ENCODE measurements at places on chromosomes 16 and 17. TPM values are rescaled to one million over a fixed set of nuclear protein-coding genes. Genes with fewer than 3 reads are reported as not detected.

DNA sequence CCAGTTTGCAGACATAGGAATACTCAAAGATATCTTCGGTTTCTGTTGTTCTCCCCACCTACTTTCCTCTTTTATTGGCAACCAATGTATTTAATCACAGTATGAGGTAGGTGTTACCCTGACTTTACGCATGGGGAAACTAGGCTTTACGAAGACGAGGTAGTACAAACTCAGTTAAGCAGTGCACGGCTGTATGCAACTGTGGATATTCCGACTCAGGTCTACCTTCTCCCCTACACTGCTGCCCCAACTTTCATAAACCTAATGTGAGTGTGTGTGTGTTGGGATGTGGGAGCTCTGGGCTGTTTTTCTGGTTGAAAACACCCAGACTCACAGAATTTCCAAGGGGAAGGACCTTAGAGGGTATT lies 1.2 kb upstream of the GPT2 start:
- no peak for DNase-seq

- no peak for DNase-seq
These were observed 10.8 kb upstream of the RASD1 start for GRCh38 chr17:17506893-17507464.

GRCh38 chr16:19116711-19117449 lies 3.1 kb downstream of the ITPRIPL2 start:
- DNase-seq, result peak; percentile 19

- DNase-seq, result no peak
These were observed 11.8 kb upstream of the PECAM1 start for GRCh38 chr17:64402469-64402868.

GRCh38 chr17:82802075-82802780 lies 37.6 kb downstream of the ZNF750 start:
- no peak for DNase-seq

DNA sequence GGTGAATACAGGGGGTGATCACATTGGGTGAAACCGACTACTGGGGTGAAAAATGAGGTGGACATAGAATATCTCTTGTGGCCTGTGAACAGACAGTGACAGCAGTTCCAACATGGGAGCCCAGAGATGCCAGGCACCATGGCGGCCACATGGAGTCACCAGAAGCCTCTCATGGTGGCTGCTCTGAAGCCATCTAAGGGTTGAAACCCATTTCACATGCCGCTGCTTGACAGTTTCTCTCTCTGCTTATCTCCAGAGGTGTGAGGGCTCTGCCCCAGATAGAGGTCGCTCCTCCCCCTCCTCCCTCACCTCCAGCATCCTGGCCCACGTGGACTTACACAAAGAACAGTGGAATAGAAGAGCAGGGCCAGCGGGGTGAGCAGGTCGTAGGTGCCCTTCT lies 37.9 kb upstream of the PIK3R6 start:
- DNase-seq, result no peak

DNA sequence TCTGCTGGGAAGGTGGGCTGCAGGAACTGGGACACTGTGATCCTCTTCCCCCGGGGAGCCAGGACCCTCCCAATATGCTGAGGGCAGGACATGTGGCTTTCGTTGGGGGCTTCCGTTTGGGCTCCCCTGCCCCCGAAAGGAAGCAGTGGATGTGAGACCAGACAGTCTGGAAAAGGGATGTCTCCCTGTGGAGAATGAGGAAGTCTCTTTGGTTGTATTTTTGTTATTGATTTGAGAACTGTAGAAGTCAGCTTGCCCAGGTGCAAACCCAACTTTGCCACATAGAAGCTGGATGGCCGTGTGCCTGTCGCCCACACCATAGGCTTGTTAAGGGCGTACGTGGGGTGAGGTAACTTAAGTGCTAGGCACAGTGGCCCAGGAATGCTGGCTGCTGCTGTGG lies 18.8 kb downstream of the LLGL2 start:
- no peak for DNase-seq

- no peak for DNase-seq
These were observed 12.5 kb upstream of the C16orf95 start for GRCh38 chr16:87329436-87330256.

DNA sequence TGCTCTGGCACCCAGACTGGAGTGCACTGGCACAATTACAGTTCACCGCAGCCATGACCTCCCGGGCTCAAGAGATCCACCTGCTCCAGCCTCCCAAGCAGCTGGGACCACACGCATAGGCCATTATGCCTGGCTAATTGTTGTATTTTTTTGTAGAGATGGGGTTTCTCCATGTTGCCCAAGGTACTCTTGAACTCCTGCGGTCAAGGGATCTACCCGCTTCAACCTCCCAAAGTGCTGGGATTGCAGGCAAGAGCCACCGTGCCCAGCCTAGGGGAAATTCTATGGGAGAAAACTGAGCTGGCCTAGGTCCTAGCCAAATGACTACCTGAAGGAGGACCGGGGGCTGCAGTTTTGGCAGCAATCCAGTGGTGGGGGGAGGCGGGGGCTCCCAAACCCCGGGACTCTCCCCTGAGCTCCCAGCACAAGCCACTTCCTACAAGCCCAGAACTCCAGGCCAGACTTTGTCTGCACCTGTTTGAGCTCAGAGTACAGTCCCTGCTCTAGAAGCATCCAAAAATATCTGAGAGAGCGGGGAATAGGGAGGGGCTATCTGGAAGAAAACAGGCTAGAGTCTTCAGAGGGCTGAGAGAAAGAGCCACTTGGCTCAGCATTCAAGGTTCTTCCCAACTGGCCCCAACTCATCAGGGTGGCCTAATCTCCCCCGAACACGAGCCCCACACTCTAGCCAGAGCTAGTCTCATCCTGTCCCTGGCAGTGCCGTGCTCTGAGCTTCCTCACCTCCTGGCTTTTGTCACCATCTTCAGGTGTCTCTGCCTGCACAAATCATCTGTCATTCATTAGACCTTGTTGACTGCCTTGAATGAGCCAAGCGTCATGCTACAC lies 9.1 kb downstream of the SRL start:
- no peak for DNase-seq

GRCh38 chr17:17172001-17172939 lies 33.9 kb downstream of the PLD6 start:
- peak; percentile 29 for DNase-seq

DNA sequence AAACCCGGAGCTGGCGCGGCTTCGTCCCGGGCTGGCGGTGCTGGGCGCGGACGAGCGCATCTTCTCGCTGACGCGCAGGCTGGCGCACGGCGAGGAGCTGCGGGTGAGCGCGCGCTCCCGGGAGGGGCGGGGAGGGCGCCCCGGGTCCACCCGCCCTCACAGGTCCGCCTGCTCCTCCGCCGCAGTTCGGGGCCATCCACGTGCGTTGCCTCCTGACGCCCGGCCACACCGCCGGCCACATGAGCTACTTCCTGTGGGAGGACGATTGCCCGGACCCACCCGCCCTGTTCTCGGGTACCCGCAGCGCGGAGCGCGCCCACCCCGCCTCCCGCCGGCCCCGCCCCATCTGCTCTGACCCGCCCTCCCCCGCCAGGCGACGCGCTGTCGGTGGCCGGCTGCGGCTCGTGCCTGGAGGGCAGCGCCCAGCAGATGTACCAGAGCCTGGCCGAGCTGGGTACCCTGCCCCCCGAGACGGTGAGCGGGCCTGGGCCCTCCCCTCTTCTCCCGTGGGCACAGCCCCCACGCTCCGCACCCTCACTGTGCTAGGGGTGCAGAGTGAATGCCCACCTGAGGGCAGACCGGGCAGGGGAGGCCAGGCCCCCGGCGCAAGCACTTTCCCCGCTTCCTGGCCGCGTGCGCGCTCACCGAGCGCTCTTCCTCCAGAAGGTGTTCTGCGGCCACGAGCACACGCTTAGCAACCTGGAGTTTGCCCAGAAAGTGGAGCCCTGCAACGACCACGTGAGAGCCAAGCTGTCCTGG lies 1.4 kb downstream of the HAGHL start:
- peak; percentile 80 for DNase-seq

DNA sequence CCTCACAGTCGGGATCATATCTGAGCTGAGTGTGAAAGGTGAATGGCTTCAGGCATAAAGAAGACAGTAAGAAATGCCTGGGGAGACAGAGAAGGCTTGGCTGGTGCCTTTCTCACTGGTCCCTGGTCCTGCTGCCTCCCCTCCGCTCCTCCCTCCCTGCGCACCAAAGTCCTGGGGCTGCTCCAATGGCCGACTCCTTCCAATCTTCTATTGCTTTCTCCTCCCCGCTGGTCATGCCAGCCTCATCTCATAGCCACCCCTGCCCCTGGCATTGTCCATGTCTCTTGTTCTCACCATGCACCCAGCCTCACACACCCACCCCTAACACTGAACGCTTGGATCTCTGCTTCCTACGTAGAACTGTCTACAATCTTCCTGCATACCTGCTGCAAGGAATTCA lies 18.0 kb downstream of the TLE7 start:
- DNase-seq, result no peak

GRCh38 chr17:12691173-12691572 lies 25.5 kb downstream of the MYOCD start:
- DNase-seq, result no peak

- DNase-seq, result no peak
These were observed 1.8 kb upstream of the PPM1D start for GRCh38 chr17:60598001-60598736.

Gene SLC52A1
- total RNA-seq, result 1.3 TPM

Gene CTRB1
- total RNA-seq, result not detected

Gene ITGAL
- not detected for total RNA-seq

Gene PRDM7
- total RNA-seq, result not detected
